Pancreas (tissue), 10 donors: ENCODE measurements at places on chromosomes 7 and 10. TPM values are rescaled to one million over a fixed set of nuclear protein-coding genes. Genes with fewer than 3 reads are reported as not detected.

The AGR2 gene
- total RNA-seq: 13.7 TPM

The GOT1 gene
- 34.0 TPM for total RNA-seq

The SOSTDC1 gene
- total RNA-seq: 0.21 TPM

The VWDE gene
- total RNA-seq: 1.1 TPM

The COBL gene
- total RNA-seq: 17.1 TPM

The ZNF467 gene
- total RNA-seq: 6.3 TPM

The CALML5 gene
- not detected for total RNA-seq
